CD8-positive, alpha-beta memory T cell (primary cell): ENCODE measurements at places on chromosomes 6 and 20. TPM values are rescaled to one million over a fixed set of nuclear protein-coding genes. Genes with fewer than 3 reads are reported as not detected.
A peak's percentile ranks its signal among the peaks of the same experiment; 100 is the strongest.

DNA sequence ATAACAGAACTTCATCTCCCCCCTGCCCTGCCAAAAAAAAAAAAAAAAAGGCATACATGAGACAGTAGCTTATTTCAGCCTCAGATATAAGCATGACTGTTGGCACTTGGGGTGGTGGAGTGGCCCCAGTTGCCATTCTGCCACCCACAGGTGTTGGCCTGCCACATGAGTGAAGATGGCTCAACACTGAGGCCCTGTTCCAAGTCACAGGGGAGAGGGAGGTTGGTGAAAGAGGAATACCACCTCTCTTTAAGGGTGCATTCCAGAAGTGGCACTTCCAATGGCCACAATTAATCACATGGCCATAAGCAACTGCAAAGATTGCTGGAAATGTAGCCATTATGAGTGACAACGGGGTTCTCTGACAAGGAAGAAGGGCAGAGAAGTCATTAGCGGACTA lies 61.9 kb upstream of the JARID2 start:
- no peaks in the 10 kb centered on the region for H3K36me3 ChIP-seq
- no peak overlapping the region for H3K4me3 ChIP-seq
- peaks cover 4% of the 10 kb centered on the region for H3K4me1 ChIP-seq
- H3K27me3 ChIP-seq: no peaks in the 10 kb centered on the region

DNA sequence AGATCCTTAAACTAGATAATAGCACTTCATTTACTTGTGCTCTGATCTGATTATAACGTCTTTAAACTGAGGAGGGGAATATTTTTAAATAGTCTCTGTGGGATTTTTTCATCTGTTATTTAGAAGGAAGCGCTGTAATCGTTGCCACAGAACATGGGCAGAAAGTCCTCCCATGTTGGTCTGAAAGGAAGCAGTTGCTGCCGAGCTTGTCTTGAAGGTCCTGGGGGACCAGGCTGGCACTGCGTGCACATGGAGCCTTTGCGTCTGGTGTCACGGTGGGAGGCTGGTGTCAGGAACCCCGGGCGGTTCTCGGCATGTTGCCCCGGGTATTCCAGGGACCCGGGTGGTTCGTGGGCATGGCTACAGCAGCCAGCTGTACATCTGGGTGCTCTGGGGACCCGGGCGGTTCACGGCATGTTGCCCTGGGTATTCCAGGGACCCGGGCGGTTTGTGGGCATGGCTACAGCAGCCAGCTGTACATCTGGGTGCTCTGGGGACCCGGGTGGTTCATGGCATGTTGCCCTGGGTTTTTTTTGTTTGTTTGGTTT lies 11.5 kb downstream of the TPD52L2 start:
- no peak overlapping the region for H3K27ac ChIP-seq
- no peak for DNase-seq
- no peaks in the 10 kb centered on the region for H3K4me1 ChIP-seq

DNA sequence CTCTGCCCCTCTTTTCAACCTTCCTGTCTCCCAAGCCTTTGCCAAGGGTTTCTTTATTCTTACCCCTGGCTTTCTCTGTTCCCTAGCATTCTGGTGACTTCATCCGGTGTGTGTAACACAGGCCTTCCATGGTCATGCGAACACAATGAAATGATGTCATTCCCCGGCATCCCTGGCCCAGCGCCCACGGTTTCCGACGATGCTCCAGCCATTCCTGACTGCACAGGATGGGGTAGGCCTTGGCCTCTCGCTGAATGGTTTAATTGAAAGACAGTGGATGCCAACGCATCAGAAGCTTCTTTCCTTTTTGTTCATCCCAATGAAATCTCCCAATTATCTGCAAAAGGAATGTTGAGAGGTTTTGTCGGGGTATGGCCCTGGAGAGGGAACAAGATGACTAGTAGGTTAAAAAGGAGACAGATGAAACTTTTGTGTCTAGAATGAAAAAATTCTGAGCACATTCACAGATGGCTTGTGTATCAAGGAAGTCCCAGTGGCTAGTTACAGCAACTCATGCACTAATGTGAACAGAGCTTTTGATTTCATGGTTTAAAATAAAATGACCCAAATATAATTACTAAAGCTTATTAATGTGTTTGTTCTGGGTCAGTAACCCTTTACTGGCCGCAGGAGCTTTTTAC lies 655.0 kb downstream of the QKI start:
- no peaks in the 10 kb centered on the region for H3K4me1 ChIP-seq
- no peak overlapping the region for H3K4me3 ChIP-seq
- no peaks in the 10 kb centered on the region for H3K27me3 ChIP-seq
- no peak overlapping the region for H3K27ac ChIP-seq
- no peak for DNase-seq

GRCh38 chr6:170402318-170403040 lies 95.9 kb downstream of the FAM120B start:
- no peak for DNase-seq
- no peak overlapping the region for H3K27ac ChIP-seq
- no peak overlapping the region for H3K4me3 ChIP-seq
- H3K4me1 ChIP-seq: no peaks in the 10 kb centered on the region
- no peaks in the 10 kb centered on the region for H3K27me3 ChIP-seq

DNA sequence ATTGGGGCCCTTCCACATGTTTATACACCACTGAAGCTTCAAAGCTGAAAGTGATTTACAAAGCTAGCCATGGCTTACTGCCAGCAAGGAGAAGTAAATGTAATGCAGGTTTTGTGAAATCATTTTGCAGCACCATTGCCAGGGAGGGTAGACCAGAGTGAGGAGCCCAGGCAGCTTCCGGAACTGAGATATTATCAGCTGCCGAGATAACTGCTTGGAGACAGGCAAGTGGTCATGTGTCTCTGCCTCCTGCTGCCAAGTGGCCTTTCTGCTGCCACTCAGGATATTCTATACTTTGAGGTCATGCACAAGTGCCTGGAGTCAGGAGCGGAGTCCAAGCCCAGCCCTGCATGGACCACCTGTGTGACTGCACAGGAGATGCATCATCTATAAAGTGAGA lies 160.2 kb downstream of the SYNDIG1 start:
- H3K4me3 ChIP-seq: no peak overlapping the region
- no peaks in the 10 kb centered on the region for H3K36me3 ChIP-seq
- no peaks in the 10 kb centered on the region for H3K4me1 ChIP-seq
- no peaks in the 10 kb centered on the region for H3K27me3 ChIP-seq
- no peak for DNase-seq

DNA sequence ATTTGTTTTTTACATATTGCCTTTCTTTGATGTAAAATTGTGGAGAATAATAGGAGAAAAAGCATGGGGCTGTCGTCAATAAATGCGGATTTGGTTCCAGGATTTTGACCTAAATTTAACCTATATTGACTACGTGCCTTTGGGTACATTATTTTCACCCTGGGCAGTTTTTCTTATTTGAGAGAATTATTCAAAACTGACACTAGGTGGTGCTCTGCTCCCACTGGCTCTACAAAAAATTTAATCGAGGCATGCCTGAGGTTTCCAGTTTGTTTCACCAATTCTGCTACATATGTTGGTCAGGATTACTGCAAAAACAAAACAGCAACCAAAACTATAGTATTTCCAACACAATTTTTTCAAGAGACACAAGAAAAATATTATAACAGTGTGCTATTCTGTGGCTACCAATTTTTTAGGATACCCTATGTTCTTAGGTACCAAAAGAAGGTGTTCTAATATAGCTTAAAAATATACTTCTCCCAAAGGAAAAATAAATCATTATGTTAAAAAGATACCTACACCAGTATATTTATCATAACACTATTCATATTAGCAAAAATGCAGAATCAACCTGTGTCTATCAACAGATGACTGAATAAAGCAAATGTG lies 48.6 kb upstream of the FABP7 start:
- no peaks in the 10 kb centered on the region for H3K27me3 ChIP-seq
- DNase-seq: no peak
- no peaks in the 10 kb centered on the region for H3K36me3 ChIP-seq
- no peak overlapping the region for H3K27ac ChIP-seq
- no peak overlapping the region for H3K4me3 ChIP-seq

GRCh38 chr6:82493467-82493866 lies 129.8 kb downstream of the TPBG start:
- no peak for DNase-seq
- H3K4me3 ChIP-seq: no peak overlapping the region
- no peaks in the 10 kb centered on the region for H3K27me3 ChIP-seq
- H3K4me1 ChIP-seq: no peaks in the 10 kb centered on the region
- no peak overlapping the region for H3K27ac ChIP-seq

DNA sequence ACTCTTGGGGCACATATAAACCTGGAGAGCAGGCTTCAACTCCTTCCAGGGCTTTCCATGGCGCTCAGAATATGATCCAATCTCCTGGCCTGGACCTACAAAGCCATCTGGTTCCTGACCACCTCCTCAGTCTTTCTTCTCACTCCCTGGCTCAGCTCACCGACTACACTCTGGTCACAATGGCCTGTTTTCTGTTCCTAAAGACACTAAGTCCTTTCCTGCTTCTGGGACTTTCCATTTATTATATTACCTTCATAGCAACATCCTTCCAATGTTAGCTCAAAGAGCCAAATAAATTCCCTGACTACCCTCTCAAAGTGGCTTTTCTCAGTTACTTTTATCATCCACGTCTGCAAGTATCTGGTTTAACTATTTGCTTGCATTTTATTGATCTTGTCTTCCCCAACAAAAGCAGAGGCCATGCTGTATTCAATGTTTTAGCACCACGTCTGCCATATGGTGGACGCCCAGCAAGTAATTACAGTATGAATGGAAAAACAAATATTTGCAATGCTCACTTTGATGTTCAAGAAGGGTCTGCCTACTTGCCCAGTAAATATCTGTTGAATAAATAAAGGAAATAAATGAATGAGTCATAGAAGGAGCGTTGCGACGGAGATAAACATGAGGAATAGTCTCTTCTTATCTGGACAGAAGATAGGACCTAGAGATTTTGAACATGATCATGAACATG lies 328.4 kb downstream of the ESR1 start:
- no peak overlapping the region for H3K4me3 ChIP-seq
- no peak overlapping the region for H3K27ac ChIP-seq
- no peaks in the 10 kb centered on the region for H3K4me1 ChIP-seq
- DNase-seq: no peak

GRCh38 chr6:63997734-63998133 lies 362.1 kb downstream of the PHF3 start:
- H3K4me1 ChIP-seq: no peaks in the 10 kb centered on the region
- DNase-seq: no peak
- no peaks in the 10 kb centered on the region for H3K36me3 ChIP-seq
- no peak overlapping the region for H3K27ac ChIP-seq
- H3K27me3 ChIP-seq: no peaks in the 10 kb centered on the region

DNA sequence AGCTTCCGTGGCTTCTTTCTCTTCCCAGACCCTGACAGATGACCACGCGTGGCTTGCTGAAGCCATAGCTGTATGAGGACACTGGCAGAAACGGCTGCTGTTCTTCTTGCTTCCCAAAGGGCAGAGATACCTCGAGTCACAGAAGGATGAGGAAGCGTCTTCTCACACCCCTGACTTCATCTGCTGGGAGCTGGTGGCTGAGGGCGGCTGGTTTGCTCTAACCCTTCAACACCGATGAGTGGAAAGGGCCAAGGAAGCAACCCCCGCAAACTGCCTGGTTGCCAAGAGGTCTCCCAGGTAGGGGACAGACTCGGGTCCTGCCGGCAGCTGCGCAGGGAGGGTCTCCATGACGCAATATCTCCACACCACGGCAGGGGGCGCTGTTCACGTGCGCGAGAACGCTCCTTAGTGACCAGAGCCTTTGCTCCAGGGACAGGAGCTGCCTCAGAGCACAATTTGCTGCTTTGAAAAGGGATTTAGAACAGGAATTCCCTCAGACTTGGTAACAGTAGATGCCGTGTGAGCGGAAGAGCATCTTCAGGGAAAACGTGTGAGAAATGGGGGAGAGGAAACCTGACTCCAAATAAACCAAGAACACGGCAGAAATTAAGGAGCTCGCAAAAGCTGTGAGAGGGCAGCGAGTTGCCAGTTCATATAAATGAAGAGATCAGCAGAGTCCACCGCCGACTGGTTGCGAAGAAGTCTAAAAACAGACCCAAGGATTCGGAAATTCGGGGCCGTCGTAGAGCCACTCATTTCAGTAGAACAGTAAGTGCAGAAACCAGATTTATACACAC lies 80.2 kb downstream of the ERMARD start:
- no peak overlapping the region for H3K4me3 ChIP-seq
- no peaks in the 10 kb centered on the region for H3K36me3 ChIP-seq
- H3K4me1 ChIP-seq: no peaks in the 10 kb centered on the region
- H3K27me3 ChIP-seq: peaks cover 14% of the 10 kb centered on the region
- peak; percentile 51 for DNase-seq

DNA sequence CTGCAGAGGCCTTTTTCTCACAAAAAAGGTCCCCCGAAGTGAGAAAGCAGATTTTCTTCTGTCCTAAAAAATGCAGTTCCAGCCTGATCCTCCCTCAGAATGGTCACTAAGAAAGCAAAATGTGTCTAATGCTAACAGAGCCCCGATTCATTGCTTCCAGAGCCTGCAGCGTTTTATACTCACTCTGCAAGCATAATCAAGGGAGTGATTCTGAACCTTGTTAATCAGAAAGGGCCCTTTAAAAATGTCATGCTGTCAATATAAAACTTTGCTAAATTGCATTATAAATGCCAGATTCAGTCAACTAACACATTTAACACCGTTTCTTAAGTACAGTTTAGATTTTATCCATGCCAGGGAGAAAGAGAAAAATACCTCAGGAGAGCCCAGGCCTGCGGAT lies 202.8 kb downstream of the CD83 start:
- no peak for DNase-seq
- no peaks in the 10 kb centered on the region for H3K27me3 ChIP-seq
- no peak overlapping the region for H3K27ac ChIP-seq
- H3K4me3 ChIP-seq: no peak overlapping the region
- no peaks in the 10 kb centered on the region for H3K4me1 ChIP-seq

SLC22A1 gene
- 0.22 TPM for total RNA-seq

CTAGE9 gene
- not detected for total RNA-seq

LPA gene
- total RNA-seq: not detected

OOEP gene
- 0.47 TPM for total RNA-seq
